ENCODE measurements at places on chromosomes 16 and 17. TPM values are rescaled to one million over a fixed set of nuclear protein-coding genes. Genes with fewer than 3 reads are reported as not detected.

Gene TGFB1I1
- 137 TPM for total RNA-seq

Gene VTN
- total RNA-seq, result 0.29 TPM

Gene HIC1
- 136 TPM for total RNA-seq

Gene G6PC1
- total RNA-seq, result not detected

Gene TEKT5
- not detected for total RNA-seq

Gene ATP2C2
- not detected for total RNA-seq

Gene GRAPL
- not detected for total RNA-seq

Gene TNRC6A
- total RNA-seq, result 19.9 TPM

Gene MAZ
- 174 TPM for total RNA-seq

Gene KCNJ16
- not detected for total RNA-seq

Gene NPIPA8
- total RNA-seq, result not detected

Gene ABCC12
- total RNA-seq, result not detected

Gene MYO1D
- total RNA-seq, result 36.9 TPM

Gene PIRT
- total RNA-seq, result not detected

Gene SCNN1B
- total RNA-seq, result not detected

Gene ACBD4
- total RNA-seq, result 9.9 TPM

Gene RPA1
- 40.9 TPM for total RNA-seq

Gene BCL6B
- total RNA-seq, result 0.18 TPM

Gene TERB1
- total RNA-seq, result not detected

Gene DYNC1LI2
- 49.0 TPM for total RNA-seq

Gene KRTAP4-9
- total RNA-seq, result not detected

Gene KRT33B
- total RNA-seq, result under 0.01 TPM

Gene TNFRSF12A
- total RNA-seq, result 323 TPM

Gene NPTX1
- total RNA-seq, result 0.35 TPM

Gene TBC1D3E
- total RNA-seq, result not detected

Gene CIBAR2
- not detected for total RNA-seq

Gene KRTAP2-4
- total RNA-seq, result not detected

Gene SPG7
- 136 TPM for total RNA-seq

Gene CARD14
- not detected for total RNA-seq

Gene SLC5A10
- total RNA-seq, result not detected

Gene C16orf82
- not detected for total RNA-seq

Gene MMP25
- not detected for total RNA-seq

Gene ARHGAP23
- 62.4 TPM for total RNA-seq

Gene MYH13
- total RNA-seq, result not detected

Gene CDRT15L2
- total RNA-seq, result not detected

Gene KRT23
- 4.3 TPM for total RNA-seq

Gene SLC16A5
- 12.1 TPM for total RNA-seq

Measured in myometrial cell (primary cell).